ENCODE measurements at places on chromosomes 6 and 20. TPM values are rescaled to one million over a fixed set of nuclear protein-coding genes. Genes with fewer than 3 reads are reported as not detected.

Gene TP53TG5
- not detected for total RNA-seq

Gene SNAP91
- not detected for total RNA-seq

Gene IL17F
- total RNA-seq = not detected

Gene FAM217A
- not detected for total RNA-seq

Gene TNNC2
- not detected for total RNA-seq

Gene SAMD3
- not detected for total RNA-seq
